Liver (tissue), 10 donors: ENCODE measurements at places on chromosomes 1 and 21. TPM values are rescaled to one million over a fixed set of nuclear protein-coding genes. Genes with fewer than 3 reads are reported as not detected.
A peak's percentile ranks its signal among the peaks of the same experiment; 100 is the strongest.

- DNase-seq = no peak
Observed at GRCh38 chr21:43331962-43332828, 94.7 kb downstream of the SIK1 start.

- no peak for DNase-seq
Observed at GRCh38 chr1:41239988-41240610, 2.0 kb downstream of the SCMH1 start.

DNA sequence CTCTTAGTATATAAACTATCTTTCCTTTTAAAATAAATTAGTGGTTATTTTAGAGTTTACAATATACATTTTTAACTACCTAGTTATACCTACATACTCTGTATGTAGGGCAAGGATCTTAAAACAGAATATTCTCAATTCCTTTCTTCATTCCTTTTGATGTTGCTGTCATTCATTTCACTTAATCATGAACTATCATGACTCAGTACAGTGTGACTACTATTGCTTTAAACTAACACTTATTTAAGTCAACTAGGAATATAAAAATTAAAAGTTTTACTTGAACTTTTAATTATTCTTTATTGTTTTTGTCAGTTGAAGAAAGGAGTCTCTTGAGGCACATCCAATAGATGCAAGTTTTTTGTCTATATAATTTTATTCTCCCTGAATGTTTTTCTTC, 726.4 kb downstream of the BRINP3 start:
- DNase-seq = no peak

GRCh38 chr1:78211483-78212092, 165.8 kb downstream of the GIPC2 start:
- no peak for DNase-seq

- no peak for DNase-seq
Observed at GRCh38 chr1:89646259-89646658, 13.3 kb downstream of the LRRC8C start.

- no peak for DNase-seq
Observed at GRCh38 chr1:208929575-208929974, 653.9 kb upstream of the CAMK1G start.

GRCh38 chr1:184408580-184408979, 21.8 kb downstream of the C1orf21 start:
- DNase-seq = no peak

DNA sequence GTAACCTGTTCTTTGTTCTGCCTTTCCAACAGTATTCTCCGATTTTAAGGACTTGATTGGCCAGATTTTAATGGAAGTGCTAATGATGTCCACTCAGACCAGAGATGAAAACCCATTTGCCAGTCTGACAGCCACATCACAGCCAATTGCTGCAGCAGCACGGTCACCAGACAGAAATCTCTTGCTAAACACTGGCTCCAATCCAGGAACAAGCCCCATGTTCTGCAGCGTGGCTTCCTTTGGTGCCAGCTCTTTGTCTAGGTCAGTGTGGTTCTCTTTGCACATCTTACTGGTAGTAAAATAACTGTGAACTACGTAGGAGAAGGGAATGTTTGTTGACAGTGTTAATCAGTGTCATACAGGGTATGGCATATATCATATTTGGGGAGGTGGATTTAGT, 72.7 kb downstream of the UBE4B start:
- DNase-seq = no peak

GRCh38 chr1:116289193-116289592, 83.9 kb upstream of the ATP1A1 start:
- no peak for DNase-seq

- no peak for DNase-seq
Observed at GRCh38 chr1:59570524-59570923, 244.2 kb upstream of the HOOK1 start.

DNA sequence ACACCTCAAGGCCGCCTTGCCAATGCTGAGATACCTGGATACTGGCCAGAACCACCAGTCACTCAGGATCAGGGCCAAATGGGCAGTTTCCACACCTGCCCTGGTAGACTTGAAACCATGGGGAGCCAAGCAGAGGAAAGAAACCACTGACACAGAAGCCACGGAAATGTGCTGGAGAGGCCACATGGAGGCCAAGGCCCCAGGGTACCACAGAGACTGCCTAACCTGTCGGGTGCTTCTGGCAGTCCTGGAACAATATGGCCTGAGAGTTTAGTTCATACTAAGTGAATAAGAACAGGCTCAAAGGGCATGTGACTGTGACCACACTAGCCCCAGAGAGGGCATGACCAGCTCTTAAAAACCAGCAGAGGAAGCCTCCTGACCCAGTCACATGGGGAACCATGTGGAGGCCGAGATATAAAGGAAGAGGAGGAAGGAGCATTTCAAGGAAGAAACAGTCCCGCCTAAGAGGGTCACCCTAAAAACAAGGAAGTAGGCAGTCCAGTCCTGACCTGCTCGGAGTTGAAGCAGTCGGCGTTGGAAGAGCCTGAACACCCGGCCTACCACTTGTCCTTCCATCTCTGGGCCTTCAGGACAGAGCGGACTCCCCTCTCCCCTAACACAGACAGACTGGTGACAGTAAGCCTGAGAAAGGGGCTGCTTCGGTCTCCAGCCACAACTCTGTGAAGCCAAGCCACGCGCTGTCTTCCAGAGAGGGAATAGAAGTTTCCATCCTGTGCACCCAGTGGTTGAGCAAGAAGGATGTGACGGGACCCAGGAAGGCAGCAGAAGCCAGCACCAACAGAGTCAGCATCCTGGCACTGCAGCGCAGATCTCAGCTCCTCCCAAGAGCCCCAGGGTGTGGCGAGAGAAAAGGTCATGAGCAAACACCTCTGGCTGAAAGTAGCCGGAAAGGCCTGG, at the start of gene DENND2D:
DENND2D (minus strand) TSS at position 766 of the 921 bp plus-strand sequence; CDS start at position 579, 187 bp downstream.
- DNase-seq = no peak

DNA sequence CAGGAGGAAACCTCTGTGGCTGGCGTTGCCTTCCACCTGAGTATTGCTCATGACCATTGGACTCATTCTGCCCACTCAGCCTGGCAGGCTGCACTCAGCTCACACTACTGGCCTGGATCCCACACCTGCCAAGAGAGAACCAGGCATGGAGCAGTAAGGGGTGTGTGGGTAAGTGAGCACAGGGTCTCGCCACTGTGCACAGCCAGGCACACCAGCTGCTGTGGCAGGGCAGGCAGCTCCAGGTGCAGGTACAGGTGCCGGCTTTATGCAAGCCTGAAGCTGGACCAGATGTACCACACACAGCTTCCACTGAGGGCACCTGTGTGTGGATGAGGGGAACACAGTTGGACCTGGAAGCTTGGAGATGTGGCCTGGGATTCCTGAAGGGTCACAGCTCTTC, 295.2 kb upstream of the SNX7 start:
- DNase-seq = no peak

DNA sequence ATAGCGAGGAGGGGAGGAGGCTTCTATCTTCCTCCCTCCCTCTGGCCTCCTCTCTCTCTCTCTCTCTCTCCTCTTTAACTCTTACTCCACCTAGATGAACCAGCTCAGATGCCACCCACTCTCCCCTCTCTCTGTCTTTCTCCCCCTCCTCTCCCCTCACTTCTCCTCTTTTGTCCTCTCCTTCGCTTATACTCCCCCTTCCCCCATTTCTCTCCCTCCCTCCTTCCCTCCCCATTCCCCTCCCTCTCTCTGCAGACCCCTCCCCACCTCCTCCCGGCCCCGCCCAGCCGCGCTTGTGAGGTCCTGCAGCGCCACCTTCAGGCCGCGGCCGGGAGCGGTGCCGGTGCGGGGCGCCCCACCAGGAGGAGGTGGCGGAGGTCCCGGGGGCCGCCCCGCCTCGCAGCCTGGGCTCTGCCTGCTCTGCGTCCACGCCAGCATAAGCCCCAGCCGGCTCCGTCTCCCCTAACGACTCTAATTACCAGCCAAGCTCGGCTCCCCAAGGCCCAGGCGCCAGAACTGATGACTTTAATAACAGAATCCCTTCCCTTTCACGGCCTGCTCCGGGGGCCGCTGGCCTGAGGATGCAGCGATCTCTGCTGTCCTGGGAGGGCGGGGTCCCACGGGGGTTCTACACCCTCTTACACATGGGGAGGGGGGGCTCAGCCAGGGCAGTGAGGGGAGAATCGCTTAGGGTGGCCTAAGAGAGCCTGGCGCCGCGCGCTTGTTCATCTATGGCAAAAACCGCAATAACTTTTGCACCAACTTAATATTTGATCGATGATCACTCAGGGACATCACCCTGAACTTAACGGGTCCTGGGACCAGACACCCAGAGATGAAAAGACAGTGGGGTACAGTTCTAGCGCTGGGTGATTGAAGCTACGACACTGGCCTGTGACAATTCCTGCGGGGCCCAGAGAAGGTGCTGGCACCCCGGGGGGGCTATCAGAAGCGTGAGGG, 637.3 kb downstream of the MATN1 start:
- DNase-seq = peak; percentile 59

HSPB7 gene
- polyA plus RNA-seq = 1.4 TPM

NCF2 gene
- polyA plus RNA-seq = 3.4 TPM

NGF gene
- polyA plus RNA-seq = 1.5 TPM

TMEM82 gene
- 26.3 TPM for polyA plus RNA-seq

SH2D5 gene
- polyA plus RNA-seq = not detected

C1orf210 gene
- 1.7 TPM for polyA plus RNA-seq

UBL4B gene
- not detected for polyA plus RNA-seq

TGFB2 gene
- 0.31 TPM for polyA plus RNA-seq

CFHR5 gene
- polyA plus RNA-seq = 110 TPM
